HuH-7.5 (cell line): ENCODE measurements at places on chromosomes 5 and 9.

GRCh38 chr9:27112235-27112634 is 3.2 kb downstream of the TEK start:
- DNase-seq, result no peak

DNA sequence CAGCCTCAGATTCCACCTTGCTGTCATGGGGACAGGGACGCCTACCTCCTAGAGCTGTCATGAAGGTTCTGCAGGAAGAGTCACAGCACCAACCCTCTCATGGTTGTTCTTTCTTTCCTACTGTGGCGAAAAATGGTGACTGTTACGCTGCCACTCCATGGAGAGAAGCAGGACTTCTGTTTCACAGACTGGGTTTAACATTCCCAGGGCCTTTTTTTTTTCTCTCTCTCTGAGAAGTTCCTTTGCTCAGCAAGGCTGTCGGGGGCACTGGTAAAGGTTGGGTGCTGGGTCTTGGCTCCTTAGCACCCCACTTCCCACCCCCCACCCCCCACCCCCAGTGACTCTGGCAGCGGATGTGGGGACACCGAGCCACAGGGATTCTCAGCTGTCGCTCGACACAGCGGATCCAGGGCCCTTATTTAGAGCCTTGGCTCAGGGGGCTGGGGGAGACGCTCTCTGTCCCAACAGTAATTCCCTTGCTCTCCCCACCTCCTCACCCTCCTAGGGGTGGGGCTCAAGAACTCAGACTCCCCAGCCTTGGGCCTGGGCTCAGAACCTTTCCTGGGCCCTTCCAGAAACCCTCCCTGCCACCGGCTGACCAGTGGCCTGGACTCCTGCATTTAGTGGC is 34.4 kb downstream of the DUSP1 start:
- no peak for DNase-seq

DNA sequence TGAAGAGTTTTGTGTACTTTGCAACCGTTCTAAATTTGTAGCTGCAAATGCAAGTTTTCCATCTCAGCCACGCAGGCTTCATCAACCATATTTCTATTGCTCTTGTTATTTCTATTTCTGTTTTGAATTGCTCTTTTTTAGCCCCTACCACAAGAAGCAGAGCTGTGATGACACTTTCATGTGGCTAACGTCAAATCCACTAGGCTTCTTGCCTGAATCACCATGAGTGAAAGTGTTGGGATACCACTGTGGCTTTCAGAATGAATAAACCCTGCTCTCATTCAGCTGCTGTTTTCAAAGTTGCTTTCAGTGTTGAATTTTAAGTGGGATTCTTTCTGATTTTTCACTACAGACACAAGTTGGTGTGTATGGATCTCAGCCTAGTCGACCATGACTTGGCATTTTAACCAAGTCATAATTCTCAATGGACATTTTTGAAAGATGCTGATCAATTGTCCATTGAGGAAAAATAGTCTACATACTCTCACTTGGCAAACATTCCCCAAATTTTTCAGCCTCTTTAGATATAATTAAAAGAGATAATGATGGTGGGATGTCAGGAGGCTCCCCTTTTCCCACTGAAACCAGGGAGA is 41.0 kb upstream of the MTAP start:
- no peak for DNase-seq

DNA sequence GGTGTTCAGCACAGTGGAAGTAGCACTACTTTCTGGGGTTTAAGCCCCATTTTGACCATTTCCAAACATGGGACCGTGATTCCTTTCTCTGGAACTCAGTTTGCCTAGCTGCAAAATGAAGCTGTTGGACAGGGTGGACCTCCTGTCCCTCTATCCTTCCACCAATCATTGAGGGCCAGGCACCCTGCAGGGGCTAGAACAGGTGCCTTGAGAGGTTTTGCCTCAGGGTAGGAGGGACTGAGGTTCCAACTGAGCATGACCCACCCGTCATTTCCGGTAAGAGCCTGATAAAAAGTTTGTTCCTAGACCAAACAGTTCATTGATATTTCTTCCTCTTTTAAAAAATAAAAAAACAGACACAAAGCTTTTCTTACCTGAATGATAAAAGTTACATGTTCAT is 116.5 kb downstream of the MVB12B start:
- no peak for DNase-seq

- no peak for DNase-seq
These were observed 179.9 kb upstream of the NR3C1 start for GRCh38 chr5:143583409-143583808.

- no peak for DNase-seq
These were observed 2.1 kb upstream of the OGN start for GRCh38 chr9:92406477-92406876.

- no peak for DNase-seq
These were observed 14.6 kb upstream of the F2R start for GRCh38 chr5:76701298-76701697.

- no peak for DNase-seq
These were observed 26.4 kb downstream of the LPCAT1 start for GRCh38 chr5:1497242-1497777.

GRCh38 chr9:128420651-128421481 is at the start of gene CERCAM:
Gene CERCAM (plus strand): TSS chr9:128420857. CDS start chr9:128420878, 21 bp downstream.
- peak; percentile 73 for DNase-seq

- no peak for DNase-seq
These were observed 173.3 kb upstream of the CLINT1 start for GRCh38 chr5:158032246-158032645.

DNA sequence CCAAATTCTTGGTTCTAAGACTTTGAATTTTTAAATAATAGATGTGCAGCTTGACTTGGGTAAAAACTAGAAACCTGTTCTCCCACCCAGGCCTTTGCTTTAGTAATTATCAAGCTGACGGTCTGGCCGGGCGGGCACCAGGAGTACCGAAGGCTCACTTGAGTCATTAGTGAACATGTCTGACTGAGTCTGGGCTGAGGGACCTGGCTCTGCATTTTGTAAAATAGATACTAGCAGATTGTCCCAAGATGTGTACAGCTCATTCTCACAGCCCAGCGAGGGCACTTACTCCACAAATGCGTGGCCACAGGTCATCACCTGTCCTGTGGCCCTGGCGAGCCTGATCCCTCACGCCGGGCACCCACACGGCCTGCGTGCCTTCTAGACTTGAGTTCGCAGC is 216.2 kb downstream of the FANCC start:
- DNase-seq, result no peak

GRCh38 chr9:87278971-87279733 is 218.5 kb upstream of the DAPK1 start:
- DNase-seq, result no peak

- no peak for DNase-seq
These were observed 20.6 kb upstream of the LAMC3 start for GRCh38 chr9:130988400-130988747.
